ENCODE measurements at places on chromosomes 12 and 14.

- DNase-seq: no peak
Measured at GRCh38 chr14:92033906-92034687, 5.8 kb downstream of the TRIP11 start.

GRCh38 chr12:78229591-78230101 lies 399.0 kb downstream of the NAV3 start:
- DNase-seq: no peak

DNA sequence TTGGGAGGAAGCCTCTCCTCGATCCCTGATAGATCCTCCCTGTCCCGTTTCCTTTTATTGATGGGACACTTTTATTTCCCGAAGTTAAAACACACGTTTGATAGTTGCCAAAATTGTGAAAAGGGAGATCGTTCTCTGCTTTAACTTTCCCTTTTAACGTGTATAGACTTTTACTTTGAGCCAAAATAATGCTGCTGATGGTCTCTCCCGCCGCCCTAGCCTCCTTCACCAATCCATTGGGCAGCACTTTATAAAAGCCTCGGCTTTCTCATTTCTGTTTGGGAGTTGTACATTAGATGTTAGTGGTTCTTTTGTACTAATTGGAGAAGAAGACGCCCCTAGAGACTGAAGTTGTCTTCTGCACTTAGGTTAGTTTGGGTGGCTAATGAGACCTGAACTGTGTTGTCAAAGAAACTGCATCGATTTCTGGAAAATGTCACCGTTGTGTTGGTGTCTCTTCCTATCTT lies 1.4 kb downstream of the TMTC2 start:
- no peak for DNase-seq

DNA sequence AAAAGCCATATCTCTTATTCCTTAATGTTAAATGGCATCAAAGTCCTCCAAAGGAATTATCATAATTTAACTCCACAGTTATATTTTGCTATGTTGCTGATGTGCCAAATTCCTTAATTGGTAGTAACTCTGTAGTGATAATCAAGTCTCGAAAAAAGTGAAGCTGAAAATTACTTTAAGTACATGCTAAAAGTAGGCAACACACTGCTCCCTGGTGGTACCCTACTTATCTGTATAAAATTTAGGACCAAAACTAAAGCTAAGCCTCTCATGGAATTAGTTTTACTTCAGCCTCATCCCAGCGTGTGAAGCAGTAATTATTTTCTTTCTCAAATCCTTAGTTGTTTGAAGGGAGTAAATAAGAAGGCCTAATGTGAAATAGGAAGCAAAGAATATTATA lies 132.8 kb downstream of the TTLL5 start:
- no peak for DNase-seq

- DNase-seq: no peak
Measured at GRCh38 chr14:88706425-88706824, 86.3 kb downstream of the EML5 start.

- DNase-seq: no peak
Measured at GRCh38 chr12:81949841-81950308, 190.7 kb upstream of the PPFIA2 start.

- DNase-seq: peak; percentile 27
Measured at GRCh38 chr12:87667378-87667777, 361.8 kb downstream of the C12orf50 start.

DNA sequence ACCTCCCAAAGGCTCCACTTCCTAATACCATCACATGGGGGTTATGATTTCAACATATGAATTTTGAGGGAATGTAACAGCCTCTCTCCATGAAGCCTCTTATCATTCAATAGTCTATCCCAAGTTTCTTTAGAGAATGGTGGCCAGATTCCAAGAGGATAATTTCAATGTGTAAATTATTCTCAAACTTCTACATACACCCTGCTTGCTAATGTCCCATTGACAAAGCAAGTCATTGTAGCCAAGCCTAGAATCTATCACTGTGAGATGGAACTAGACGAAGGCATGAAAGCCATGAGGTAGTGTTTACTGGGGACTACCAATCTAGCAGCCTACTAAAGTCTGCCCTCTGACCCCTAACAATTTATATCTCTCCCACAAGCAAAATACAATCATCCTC lies 3.8 kb downstream of the INHBC start:
- no peak for DNase-seq

DNA sequence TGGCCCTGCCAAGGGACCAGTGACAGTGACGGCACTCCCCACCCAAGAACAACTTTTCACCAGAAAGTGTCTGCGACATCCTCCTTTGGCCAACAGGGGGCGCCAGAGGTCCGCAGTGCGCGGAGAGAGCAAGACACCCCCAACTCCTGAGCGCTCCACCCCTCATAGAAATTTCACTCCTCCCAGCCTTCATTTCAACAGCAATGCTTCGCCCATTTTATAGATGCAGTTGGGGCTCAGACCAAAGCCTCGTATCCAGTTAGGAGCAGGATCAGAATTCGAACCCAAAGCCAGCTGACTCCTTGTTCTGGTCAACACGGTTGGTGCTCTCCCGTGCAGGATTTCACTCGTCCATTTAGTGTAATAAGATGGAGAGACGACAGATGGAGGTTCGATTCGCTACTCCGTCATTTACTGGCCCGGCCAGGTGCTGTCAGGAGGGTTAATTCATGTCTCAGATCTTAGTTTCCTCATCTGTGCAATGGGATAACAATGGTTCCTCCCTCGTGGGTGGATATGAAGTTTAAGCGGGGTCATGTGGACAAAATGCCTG lies 2.4 kb upstream of the POP5 start:
- peak; percentile 17 for DNase-seq

DNA sequence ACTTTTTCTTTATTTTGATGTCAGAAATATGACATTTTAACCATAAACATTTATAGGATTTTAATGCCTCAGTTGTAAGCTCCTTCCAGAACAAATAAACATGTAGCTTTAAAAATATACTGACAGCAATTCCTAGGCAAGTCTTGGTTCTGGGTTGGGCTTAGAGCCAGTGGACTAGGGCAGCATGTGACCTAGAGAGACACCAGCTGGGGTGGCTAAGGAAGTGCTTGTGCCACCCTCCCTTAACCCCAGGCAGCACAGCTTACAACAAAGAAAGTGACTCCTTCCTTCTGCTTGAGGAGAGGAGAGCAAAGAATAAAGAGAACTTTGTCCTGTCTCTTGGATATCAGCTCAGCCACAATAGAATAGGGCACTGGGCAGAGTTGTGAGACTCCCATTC lies 61.6 kb upstream of the KTN1 start:
- DNase-seq: no peak

GRCh38 chr14:51562816-51563215 lies 88.9 kb upstream of the FRMD6 start:
- DNase-seq: no peak

Measured in fibroblast of skin of left biceps (primary cell).